ENCODE measurements at places on chromosomes 7 and 10.

DNA sequence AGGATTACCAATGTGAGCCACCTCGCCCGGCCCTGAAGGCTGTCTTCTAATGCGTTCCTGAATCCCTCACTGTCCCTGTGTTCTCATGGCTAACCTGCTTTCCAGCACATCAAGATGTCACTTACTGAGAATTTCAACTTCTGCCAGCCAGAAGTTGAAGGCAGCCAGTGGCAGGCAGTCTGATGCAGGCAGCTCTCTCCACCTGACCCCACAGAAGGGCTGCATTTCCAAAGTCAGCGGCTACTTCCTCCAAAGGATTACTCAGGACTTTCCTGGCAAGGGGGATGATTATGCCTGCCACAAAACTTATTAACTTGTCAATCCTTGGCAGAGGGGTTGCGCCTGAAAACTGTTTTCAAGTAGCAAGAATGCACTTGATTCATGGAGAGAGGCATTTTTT, 1219.4 kb downstream of the TYW1 start:
- no peak for DNase-seq

GRCh38 chr7:37901236-37901827, 15.3 kb downstream of the SFRP4 start:
- DNase-seq: no peak

DNA sequence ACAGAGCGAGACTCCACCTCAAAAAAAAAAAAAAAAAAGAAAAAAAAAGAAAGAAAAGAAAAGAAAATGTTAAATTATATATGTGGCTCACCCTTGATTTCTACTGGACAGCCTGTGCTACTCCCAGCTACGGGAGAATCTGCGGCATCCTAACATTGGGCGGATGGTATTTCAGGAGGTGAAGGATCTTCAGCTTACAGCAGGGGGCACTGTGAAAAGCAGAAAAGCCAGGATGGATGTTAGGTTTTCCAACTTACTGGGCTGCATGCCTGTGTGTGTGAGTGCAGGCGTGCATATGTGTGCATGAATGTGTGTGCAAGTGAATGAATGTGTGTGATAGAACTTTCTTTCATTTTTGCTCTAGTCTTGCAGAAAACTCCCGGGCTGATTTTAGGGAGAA, 1066.5 kb downstream of the TYW1 start:
- no peak for DNase-seq

GRCh38 chr7:12030116-12030515, 181.0 kb upstream of the TMEM106B start:
- no peak for DNase-seq

DNA sequence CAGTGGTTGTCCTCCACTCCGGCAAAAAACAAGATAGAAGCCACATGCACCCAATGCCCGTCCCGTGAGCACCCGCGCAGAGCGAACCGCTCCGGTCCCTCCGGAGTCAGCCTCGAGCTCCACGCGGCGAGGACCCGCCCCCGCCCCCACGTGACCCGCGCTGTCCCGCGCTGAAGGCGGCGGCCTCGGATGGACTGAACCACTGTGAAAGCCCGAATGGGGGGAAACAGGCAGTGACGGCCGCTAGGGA, 766 bp upstream of the EIF3B start:
- DNase-seq: no peak

GRCh38 chr10:70334526-70335245, 47.7 kb downstream of the LRRC20 start:
- DNase-seq: no peak

DNA sequence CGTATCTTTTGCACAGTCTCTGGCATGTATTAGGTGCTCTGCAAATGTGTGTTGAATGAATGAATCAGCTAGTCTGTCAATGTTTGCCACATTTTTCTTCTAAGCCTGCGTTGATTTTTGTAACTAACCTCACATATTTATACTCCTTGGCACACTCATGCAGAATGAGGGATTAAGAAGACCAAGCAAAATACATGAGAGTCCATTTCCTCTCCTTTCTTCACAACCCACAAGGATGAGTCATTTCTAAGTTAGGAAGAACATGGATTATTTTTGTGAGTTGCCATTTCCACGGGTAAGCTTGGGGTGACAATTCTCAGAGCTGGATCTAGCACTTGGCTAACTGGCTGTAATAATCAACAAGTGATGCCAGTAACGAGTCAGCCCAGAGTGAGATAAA, 158.8 kb downstream of the TWIST1 start:
- no peak for DNase-seq

DNA sequence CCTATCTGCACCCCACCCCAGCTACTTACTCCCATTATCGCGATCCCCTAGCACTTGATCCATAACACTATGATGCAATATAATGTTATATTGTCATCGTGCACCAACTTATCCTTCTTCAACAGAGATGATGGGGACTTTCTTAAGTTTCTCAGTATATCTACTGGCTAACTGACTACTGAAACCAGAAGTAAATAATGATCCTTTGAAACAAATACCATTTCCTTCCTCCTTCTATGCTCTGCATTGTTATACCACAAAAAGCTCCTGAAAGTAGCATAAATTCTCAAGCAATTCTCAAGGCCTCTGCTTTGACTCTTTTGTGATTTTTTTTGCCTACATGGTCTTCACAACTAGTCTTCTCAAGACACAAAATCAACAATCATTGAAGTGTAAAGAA, 68.9 kb downstream of the HTR7 start:
- no peak for DNase-seq

DNA sequence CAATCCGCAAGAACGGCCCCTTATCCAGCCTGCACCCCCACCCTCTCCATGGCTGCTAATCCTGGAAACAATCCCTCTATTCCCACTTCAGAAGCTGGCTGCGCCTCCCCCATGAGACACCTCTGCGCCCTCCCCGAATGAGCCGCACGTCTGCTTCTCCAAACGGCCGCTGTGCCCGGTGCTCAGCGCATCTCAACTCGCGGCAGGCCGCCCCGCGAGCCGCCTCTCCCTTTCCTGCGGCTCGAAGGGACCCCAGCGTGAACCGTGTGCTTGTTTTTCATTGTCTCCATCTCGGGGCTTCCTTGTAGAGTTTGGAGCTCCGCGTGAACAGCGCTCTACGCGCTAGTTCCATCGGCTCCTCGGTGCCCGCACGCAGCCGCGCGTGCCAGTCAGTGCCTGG, 20.8 kb upstream of the FXYD4 start:
- DNase-seq: no peak

DNA sequence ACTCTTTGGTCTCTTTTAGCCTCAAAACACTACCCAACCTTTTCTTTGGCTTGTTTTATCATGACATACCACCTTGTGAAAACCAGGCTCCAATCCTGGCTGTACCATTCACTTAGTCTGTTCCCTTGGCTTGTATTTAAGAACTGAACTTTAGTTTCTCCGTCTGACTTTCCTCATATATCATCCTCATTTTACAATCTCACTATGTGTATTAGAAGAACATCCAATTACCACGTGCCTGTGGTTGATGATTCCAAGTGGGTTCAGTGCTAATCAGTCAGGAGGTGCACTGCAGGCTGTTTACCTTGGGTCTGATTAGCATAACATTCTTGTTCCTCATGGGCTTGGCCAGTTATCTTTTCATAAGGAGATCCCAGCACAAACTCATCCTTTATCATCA, 144.8 kb upstream of the KLF14 start:
- no peak for DNase-seq

- no peak for DNase-seq
These were observed 7.6 kb downstream of the BPGM start for GRCh38 chr7:134654104-134654775.

DNA sequence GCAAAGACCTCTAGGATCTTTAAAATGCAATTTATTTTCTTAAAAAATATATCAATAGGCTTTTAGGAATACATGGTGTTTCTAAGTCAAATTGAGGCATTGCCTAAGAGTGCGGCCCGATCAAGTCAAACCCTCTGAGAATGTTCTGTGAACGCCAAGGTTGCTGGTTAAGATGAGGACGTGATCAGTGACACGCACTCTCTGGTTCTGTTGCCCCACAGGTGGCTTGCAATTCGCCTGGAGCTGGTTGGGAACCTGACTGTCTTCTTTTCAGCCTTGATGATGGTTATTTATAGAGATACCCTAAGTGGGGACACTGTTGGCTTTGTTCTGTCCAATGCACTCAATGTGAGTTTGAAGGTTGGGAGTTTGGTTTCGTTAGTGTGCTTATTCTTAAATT, 59.3 kb downstream of the ABCC2 start:
- no peak for DNase-seq

GRCh38 chr10:79176052-79176501, 107.3 kb downstream of the ZMIZ1 start:
- no peak for DNase-seq

GRCh38 chr7:1920266-1920681, 250.2 kb downstream of the ELFN1 start:
- DNase-seq: no peak

DNA sequence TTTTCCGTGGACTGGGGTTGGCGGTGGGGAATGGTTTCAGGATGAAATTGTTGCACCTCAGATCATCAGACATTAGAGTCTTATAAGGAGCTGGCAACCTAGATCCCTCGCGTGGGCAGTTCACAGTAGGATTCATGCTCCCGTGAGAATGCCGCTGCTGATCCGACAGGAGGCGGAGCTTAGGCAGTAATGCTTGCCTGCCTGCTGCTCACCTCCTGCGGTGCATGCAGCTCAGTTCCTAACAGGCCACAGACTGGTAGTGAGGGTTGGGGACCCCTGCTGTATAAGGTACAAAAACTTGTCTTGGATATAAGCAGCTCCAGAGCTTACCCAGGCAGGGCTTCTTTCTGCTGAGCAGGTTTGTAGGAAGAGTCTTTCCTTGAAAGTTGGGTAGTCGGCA, 53.9 kb downstream of the SHH start:
- DNase-seq: no peak

- DNase-seq: no peak
These were observed 6.9 kb upstream of the NUDCD3 start for GRCh38 chr7:44497155-44498027.

DNA sequence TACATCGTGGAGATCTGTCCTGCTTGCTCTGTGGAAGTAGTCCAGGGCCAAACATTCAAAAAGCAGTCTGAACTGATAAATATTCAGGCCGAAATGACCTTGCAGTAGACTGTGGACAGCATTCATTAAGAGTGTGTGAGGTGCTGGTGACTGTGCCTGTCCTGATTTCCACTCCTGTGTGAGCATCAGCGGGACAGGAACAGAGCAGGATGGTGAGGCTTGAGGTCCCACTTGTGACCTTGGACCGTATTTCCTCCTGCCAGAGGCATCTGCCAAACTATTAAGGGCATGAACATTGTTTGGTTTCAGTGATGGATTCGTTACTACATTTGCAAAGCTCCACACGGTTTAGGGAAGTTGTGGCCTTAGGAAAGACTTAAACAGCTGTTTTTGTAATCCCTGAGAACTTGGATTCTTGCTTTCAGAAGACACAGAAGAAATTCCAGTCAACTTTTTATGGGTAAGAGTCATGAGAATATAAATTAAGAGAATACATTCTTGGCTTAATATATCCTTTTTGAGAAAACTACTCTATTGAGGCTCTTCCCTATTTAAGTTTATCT, 32.8 kb downstream of the CCNY start:
- no peak for DNase-seq

- DNase-seq: no peak
These were observed 133.4 kb downstream of the CUL2 start for GRCh38 chr10:34956756-34957155.

GRCh38 chr10:14652816-14653215, 121.9 kb downstream of the FAM107B start:
- no peak for DNase-seq

DNA sequence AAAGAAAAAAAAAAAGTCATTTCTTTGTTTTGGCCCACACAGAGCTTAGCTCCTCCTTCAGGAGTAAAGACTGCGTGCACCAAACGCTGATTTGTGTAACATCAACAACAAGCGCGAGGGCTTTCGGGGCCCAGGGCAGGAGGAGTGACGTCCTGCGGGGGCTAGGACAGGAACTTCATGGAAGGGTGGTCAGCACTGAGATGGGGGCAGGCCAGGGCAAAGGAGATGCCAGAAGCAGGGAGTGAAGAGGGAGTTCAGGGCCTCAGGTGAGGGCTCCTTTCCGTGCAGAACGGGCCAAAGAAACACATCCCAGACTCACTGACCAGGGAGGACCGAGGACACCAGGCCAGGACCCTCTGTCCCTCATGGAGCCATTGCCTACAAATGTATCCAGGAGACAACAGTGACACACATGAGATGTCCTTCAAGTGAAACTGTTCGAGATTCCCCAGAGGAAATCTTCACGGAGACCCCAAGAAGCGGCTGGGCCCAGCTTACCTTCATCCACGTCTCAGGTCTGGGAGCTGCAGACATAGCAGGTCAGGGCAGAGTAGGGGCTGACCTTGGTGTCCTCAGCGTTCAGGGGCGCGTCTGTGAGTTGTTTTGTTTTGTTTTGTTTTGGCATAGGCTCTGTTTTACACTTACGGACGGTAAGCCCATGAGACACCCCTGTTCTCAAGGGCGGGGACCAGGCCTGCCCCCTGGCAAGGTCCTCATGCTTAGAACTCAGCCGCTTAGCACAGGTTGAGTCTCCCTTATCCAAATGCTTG, 30.4 kb upstream of the SHH start:
- no peak for DNase-seq
